Left hindlimb (tissue), 1 donor: ENCODE measurements at places on chromosomes 2 and 18.

- DNase-seq = no peak
These were observed 99.4 kb upstream of the RASGRP3 start for GRCh38 chr2:33377048-33377447.

- DNase-seq = no peak
These were observed 100.1 kb upstream of the TRIB2 start for GRCh38 chr2:12616456-12617156.

- DNase-seq = no peak
These were observed 301.3 kb downstream of the RIT2 start for GRCh38 chr18:42814184-42814583.

DNA sequence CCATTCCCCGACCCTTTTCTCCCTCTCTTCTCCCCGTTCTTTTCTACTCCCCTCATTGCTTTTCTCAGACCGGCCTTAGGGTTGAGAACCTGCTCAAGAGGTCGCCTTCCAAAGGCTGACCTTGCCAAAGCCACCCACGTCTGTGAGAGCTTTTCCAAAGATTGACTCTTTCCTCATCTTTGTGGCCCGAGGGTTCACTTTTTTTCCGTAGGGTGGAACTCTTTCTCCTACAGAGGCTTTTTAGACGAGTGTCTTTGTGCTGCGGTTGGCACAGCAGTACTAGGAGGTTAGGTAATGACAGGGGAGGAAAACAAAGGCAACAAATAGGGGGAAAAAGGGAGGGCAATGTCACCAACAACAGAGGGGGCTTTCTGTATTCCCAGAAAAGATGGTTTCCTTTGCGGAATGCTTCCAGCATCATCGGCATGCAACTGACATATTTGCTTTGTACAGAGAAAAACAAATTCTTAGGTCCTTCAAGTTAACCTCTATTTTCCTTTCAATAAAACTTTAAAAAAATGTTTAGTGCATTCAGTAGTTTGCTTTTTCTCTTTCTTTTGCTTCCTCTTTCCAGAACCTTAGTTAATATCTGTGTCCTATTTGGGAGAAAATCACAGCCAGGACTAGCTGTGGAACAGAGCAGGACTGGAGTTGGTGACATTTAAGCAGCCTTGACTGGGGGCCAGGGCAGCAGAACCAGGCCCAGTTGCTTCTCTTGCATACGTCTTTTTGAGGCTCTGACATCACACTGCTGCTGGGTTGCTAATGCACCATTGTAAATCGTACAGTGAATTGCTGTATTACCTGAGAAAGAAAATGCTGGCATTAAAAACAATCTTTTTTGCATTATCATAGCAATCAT, 188.1 kb upstream of the FANCL start:
- peak; percentile 42 for DNase-seq

DNA sequence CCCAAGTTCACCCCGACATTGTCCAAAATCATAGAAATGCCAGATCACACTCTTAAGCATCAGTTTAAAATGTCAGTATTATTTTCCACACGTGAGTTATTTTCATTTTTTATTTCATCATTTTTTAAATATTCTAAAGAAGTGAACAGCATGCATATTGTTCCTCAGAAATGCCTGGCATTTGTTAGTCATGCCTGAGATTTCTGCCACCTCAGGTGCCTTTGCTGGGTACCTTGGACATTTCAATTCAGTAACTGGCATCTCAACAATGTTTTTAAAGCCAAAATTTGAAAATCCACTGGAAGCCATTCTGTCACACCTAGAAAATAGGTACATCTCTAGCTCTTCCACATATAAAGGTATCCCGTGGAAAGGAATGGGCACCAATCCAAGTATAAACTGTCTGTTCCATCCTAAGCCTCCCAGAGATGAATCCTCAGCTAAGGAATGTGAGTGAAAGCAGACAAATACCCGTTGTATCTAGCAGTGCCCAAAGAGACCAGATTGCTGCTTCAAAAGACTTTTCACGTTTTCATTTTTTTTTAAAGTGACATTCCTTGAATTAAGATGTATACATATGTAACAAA, 159.8 kb downstream of the ZNF385B start:
- no peak for DNase-seq

DNA sequence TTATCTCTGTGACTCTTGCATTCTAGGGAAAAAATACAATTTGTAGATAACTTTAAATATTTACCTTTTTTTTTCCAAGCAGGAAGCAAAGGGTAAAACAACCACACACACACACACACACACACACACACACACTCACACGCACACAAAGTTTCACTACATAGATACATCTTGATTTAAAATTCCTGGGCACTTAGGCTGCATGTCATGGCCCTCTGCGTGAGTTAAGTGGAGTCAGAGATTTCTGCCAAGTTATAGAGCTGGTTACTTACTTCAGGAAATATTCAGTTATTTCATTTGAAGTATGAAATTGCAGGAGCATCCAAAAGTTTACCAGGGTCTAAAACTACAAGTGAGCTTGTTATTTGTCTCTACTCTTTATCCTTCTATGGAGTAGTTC, 612.0 kb downstream of the IRS1 start:
- DNase-seq = peak; percentile 35

DNA sequence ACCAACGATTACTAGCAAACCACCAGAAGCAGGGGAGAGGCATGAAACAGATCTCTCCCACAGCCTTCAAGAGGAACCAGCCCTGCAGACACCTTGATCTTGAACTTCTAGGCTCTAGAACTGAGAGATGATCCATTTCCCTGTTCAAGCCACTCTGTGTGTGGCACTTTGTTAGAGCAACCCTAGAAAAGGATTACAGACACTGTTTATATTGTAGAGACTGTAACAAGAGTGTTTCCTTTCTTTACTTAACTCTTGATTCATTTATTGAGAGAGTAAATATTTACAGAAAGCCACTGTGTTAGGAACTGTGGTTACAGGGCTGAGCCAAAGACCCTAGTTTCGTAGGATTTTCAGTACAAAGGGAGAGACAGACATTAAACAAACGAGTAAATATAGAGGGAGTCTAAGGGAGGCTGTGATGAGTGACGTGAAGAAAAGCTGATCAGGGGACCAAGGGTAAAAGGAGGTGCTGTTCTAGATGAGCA, 10.9 kb downstream of the CCDC68 start:
- no peak for DNase-seq

GRCh38 chr2:237452861-237453260, 34.2 kb upstream of the MLPH start:
- no peak for DNase-seq

GRCh38 chr2:135130751-135131150, 78.7 kb downstream of the RAB3GAP1 start:
- no peak for DNase-seq

DNA sequence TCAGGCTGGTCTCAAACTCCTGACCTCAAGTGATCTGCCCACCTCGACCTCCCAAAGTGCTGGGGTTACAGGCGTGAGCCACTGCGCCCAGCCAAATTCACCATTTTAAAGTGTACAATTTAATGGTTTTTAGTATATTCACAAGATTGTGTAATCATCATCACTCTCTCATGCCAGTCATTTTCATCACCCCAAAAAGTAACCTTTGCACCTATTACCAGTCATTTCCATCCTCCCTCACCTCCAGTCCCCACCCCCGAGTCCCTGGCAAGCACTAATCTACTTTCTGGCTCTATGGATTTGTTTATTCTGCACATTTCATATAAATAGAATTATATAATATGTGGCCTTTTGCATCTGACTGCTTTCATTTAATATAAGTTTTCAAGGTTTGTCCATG, 10.8 kb downstream of the PCBP1 start:
- DNase-seq = no peak

DNA sequence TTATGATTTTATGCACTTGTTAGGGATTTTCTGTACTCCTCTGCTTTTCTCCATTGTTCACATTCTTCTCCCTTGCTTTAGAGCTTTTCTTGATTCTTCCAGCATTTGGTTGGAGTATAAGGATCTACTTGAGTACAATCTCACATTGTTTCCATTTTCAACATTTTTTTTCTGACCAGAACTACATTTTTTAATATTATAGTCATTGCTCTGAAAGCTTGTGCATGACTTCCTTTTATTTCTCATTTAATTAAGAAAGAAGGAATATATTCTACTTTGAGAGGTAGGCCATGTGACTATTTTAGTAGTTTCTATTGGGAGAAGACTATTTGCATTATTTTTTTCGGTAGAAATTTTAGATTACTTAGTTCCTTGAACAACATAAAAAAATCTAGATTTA, 200.4 kb downstream of the TMEM247 start:
- no peak for DNase-seq

- DNase-seq = no peak
These were observed 126.5 kb downstream of the GPR39 start for GRCh38 chr2:132542953-132543569.

DNA sequence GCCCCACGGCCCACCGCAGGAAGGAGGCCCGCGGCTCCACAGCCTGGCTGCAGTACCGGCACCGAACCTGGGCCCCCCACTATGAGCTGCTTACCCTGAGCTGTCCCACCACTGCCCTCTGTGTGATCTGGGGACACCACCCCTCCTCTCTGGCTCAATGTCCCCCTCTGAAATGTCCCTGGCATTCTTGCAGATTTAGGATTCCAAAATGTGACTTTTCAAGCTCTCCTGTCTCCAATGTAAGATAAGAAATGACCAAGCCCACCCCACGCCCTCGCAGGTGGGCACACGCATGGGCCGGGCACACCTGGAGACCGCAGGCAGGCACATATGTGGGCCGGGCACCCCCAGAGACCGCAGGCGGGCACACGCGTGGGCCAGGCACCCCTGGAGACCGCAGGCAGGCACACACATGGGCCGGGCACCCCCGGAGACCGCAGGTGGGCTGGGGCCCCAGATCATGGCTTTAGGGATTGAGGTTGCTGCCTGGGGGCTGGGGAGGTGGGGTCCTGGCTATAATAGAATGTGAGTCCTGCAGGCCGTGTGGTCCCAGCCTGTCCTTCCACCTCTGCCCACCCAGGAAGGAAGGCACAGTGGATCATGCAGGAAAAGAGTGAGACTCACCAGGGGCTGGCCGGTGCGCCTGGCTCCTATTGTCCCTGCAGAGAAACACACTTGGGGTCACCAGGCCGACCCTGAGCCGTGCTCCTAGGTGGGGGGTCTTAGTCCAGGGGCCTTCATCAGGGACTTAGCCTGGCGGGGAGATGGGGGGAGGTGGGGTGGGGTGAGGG, 7.2 kb downstream of the PDCD1 start:
- DNase-seq = no peak

DNA sequence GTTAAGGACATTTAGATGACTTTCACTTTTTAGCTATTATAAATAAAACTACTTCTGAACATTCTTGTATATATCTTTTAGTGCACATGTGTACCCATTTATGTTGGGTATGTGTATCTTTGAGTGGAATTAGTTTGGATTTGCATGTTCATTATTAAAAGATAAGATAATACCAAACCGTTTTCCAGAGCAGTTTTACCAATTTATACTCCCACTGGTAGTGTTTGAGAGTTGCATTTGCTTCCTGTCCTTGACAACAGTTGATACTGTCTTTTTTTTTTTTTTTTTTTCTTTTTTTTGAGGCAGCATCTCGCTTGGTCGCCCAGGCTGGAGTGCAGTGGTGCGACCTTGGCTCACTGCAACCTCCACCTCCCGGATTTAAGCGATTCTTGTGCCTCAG, 23.3 kb downstream of the SLC30A6 start:
- DNase-seq = no peak

GRCh38 chr2:58497168-58497567, 256.0 kb upstream of the FANCL start:
- no peak for DNase-seq

DNA sequence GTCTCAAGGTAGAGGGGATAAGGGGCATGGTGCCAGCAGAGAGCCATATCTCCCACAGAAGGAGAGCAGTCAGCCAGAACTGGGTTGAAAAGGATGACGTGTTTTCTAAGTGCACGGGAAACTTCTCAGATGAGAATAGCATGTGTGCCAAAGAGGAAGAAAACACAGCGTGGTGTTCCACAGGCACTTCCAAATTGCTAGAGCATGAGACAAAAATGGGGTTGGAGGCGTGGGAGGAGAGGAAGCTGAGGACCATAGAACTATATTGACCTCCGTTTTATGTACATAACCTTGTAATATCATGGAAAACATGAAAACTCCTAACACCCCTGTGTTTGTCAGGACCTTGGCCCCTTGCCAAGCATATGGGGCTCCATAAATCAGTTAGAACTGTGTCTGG, 682.7 kb upstream of the RAB6C start:
- peak; percentile 47 for DNase-seq

- DNase-seq = no peak
These were observed 10.6 kb upstream of the GALNT5 start for GRCh38 chr2:157246765-157247407.

DNA sequence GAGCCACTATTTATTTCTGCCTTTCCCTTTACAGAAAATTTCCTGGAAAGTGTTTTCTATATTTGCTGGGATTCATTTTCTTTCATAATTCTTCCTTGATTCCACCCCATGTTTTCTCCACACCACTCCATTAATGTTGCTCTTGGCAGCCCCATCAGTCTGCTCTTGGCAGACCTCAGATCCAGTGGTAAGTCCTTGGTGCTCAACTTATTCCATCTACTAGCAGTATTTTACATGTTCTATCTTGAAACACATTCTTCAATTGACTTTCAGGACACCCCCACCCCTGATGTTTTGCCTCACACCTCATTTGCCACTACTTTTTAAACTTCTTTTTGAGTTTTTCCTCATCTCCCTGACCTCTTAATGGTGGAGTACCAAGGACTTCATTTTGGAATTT, 65.0 kb downstream of the HNMT start:
- peak; percentile 44 for DNase-seq

GRCh38 chr2:100957996-100958653, 44.0 kb upstream of the RPL31 start:
- DNase-seq = peak; percentile 82

DNA sequence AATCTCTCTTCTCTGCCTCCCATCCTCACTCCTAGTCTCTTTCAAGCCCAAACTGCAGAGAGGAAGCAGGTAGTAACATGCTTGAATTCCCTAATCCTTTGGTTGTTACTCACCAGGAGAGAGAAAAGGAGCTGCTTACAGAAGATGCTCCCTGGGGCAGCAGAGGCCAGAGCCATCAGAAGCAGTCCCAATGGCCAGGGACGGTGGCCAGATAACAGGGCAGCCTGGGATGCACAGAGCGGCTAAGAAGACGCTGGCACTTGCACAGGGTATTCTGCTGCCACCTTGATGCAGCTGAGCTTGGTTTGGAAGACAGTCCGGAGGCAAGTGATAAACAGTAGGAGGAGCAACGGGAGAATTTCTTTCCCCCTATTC, 250 bp downstream of the DSC1 start:
- no peak for DNase-seq

GRCh38 chr2:220789961-220790360, 782.1 kb downstream of the EPHA4 start:
- DNase-seq = no peak

- no peak for DNase-seq
These were observed 95.8 kb upstream of the SPRED2 start for GRCh38 chr2:65528241-65528574.
